PC-3 (cell line): ENCODE measurements at places on chromosomes 5 and 9. TPM values are rescaled to one million over a fixed set of nuclear protein-coding genes. Genes with fewer than 3 reads are reported as not detected.

Gene SLC6A3
- total RNA-seq = not detected in 2 replicates

Gene GGTA1
- not detected in 2 replicates for total RNA-seq

Gene SETX
- 21.0 and 22.7 TPM in 2 replicates for total RNA-seq

Gene NTRK2
- not detected in 2 replicates for total RNA-seq

Gene PCDHGA11
- total RNA-seq = 0.66 and 0.92 TPM in 2 replicates

Gene C9orf72
- 7.9 and 10.4 TPM in 2 replicates for total RNA-seq

Gene FCHO2
- total RNA-seq = 3.7 and 5.9 TPM in 2 replicates

Gene C5orf34
- total RNA-seq = 9.8 and 16.3 TPM in 2 replicates

GRCh38 chr5:88819301-88819999 is 63.5 kb downstream of the MEF2C start:
- peak; percentile 23 for DNase-seq
- no peaks in the 10 kb centered on the region for H3K36me3 ChIP-seq
- no peak overlapping the region for H3K27ac ChIP-seq
- H3K27me3 ChIP-seq = no peaks in the 10 kb centered on the region
- H3K4me1 ChIP-seq = no peaks in the 10 kb centered on the region

DNA sequence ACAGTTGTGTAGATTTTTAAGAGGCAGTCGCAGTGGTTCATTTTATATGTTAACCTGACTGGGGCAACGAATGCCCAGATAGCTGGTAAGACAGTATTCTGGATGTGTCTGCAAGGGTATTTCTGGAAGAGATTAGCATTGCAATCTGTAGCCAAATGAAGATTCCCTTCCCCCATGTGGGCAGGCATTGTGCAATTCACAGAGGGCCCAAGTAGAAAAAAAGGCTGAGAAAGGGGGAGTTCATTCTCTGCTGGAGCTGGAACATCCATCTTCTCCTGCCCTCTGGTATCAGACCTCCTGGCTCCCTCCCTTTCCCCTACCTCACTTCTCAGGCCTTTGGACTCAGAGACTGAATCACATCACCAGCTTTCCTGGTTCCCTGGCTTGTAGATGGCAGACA is 70.6 kb downstream of the TENT4A start:
- no peak for DNase-seq
- no peak overlapping the region for H3K4me3 ChIP-seq
- H3K27ac ChIP-seq = no peak overlapping the region
- 0 out of 2 replicates have a peak, but pooled peaks cover 8% of the 10 kb centered on the region for H3K4me1 ChIP-seq
- no peaks in the 10 kb centered on the region for H3K36me3 ChIP-seq

GRCh38 chr9:122453677-122454135 is 24.0 kb downstream of the OR1J1 start:
- no peak overlapping the region for H3K27ac ChIP-seq
- 0 out of 2 replicates have a peak, but pooled peaks cover 8% of the 10 kb centered on the region for H3K27me3 ChIP-seq
- no peak for DNase-seq
- H3K4me1 ChIP-seq = no peaks in the 10 kb centered on the region
- H3K4me3 ChIP-seq = no peak overlapping the region
- H3K36me3 ChIP-seq = no peaks in the 10 kb centered on the region

DNA sequence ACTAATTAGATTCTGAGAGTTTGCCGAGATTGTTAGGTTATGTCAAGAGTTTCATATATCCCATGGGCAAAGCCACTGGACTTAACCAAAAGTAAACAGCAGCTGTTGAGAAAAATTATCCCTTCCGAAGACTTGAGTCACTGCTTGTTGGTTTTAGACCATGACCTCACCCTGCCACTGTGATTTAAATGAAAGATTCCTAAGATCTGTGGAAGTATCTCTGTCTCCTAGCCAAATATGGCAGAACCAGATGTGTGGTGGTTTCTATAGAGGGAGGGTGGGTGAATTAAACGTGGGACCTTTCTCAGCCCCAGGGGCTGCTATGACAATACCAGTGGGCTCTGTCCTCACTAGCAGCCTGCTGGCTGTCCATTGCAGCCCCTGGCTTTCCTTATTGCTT is 19.3 kb downstream of the DMRT3 start:
- peak overlapping the region; percentile 82 for H3K27ac ChIP-seq
- H3K36me3 ChIP-seq = no peaks in the 10 kb centered on the region
- 0 out of 2 replicates have a peak overlapping the region, but pooled peaks have one; percentile 12 for H3K4me3 ChIP-seq

GRCh38 chr5:150024346-150024984 is 23.9 kb downstream of the HMGXB3 start:
- DNase-seq = no peak
- H3K27ac ChIP-seq = no peak overlapping the region
- peaks cover 74% of the 10 kb centered on the region for H3K36me3 ChIP-seq
- no peak overlapping the region for H3K4me3 ChIP-seq

DNA sequence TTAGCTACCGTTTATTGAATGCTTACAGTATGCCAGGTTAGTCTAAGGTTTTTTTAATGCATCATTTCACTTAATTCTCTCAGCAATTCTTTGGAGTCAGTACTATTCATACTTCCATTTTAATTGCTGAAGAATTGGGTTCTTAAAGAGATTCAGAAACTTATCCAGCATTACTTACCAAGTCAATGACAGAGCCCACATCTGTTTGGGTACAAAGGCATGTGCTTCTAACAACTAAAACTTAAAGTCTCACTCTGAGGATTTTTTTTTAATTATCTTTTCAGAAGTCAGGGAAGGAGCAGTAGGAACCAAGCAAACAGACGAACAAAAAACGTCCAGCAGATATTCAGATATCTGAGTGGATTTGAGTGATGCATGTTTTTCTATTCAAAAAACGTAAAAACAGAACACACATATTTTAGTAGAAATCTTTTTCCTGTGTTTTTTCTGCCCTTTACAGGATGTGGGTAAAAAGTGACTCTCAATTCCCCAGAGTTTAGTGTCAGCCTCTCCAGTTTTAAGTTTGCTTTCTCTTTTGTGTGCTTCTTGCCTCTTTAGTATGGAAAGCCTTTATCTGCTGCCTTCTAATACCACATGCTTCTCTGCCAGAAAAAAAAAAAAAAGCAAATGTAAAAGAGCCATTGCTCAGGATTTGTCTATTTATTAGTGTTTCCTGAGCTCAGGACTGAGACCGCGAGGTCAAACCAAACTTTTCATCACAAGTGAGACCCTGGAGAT is 118.0 kb downstream of the PRKACG start:
- peaks cover 30% of the 10 kb centered on the region for H3K27me3 ChIP-seq
- H3K4me1 ChIP-seq = no peaks in the 10 kb centered on the region

DNA sequence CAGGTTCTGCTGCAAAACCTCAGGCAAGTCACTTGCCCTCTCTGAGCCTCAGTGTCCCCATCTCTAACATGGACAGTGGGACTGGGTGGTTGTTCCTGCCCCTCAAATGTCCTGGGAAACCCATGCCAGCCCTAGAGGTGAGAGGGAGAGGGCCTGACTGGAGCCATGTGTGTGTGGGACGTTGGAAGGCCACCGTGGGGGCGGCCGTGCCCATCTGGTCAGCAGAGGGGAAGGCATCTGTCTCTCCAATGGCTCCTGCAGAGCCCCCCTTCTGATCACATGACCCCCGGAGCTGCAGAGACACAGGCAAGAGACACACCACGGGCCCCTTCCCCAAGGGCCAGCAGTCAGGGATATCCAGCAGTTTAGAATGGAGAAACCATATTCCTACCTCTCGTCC is 1.7 kb downstream of the DNM1 start:
- H3K36me3 ChIP-seq = no peaks in the 10 kb centered on the region
- H3K27me3 ChIP-seq = no peaks in the 10 kb centered on the region
- no peak overlapping the region for H3K27ac ChIP-seq

DNA sequence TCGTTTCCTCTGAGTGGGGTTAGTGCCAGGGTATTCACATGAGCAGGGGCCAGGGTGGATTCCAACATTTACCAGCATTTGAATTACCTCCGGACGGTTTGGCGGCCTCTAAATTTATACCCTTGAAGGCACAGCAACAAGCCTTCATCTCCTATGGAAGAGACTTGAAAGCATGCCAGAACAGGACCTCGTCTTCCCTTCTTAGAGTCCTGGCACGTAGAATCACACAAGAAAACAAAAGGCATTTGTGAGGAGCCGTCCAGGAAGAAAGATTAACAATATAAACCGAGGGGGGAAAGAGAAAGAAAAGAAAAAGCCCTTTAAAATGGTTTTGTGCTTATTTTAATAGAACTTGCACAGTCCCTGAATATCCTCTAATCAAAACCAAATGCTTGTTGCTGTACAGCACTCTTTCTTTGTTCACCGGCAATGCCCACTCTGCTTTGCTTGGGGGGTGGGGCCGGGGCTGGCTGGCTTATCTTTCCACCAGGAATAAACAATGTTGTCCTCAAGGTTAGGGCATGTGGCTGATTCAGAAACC is 575.8 kb upstream of the ZNF462 start:
- no peak overlapping the region for H3K27ac ChIP-seq
- H3K27me3 ChIP-seq = no peaks in the 10 kb centered on the region
- no peaks in the 10 kb centered on the region for H3K36me3 ChIP-seq
- no peaks in the 10 kb centered on the region for H3K4me1 ChIP-seq
- DNase-seq = no peak
- H3K4me3 ChIP-seq = no peak overlapping the region

GRCh38 chr9:132012704-132013357 is 66.8 kb downstream of the MED27 start:
- no peaks in the 10 kb centered on the region for H3K27me3 ChIP-seq
- no peak overlapping the region for H3K4me3 ChIP-seq
- H3K36me3 ChIP-seq = peaks cover 20% of the 10 kb centered on the region
- H3K27ac ChIP-seq = 0 out of 2 replicates have a peak overlapping the region, but pooled peaks have one; percentile 13
- peak; percentile 39 for DNase-seq

GRCh38 chr5:95471487-95471886 is 80.3 kb downstream of the FAM81B start:
- no peak overlapping the region for H3K4me3 ChIP-seq
- H3K36me3 ChIP-seq = no peaks in the 10 kb centered on the region
- DNase-seq = peak; percentile 7

DNA sequence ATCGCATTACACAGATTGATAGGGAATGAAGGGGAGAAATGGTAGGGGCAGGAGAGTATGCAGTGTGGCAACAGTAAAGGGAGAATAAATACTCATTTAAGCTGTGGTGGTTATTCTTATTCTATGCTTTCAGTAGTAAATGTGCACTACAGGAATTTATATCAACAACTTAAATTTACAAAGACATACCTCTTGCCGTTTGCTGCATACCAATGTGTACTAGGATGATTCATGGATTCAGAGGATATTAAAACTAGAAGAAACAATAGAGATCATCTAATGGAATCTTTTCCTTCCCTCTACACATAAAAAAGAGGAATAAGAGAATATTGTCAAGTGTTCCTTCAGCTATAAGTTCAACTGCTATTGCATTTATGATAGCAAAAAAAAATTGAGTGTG is 103.3 kb upstream of the RASA1 start:
- H3K4me3 ChIP-seq = no peak overlapping the region
- no peaks in the 10 kb centered on the region for H3K27me3 ChIP-seq
- peak; percentile 43 for DNase-seq
- H3K27ac ChIP-seq = no peak overlapping the region

- no peaks in the 10 kb centered on the region; the same call in 1 of the 2 replicates for H3K4me1 ChIP-seq
- no peaks in the 10 kb centered on the region for H3K36me3 ChIP-seq
- no peak overlapping the region for H3K4me3 ChIP-seq
- peak; percentile 21 for DNase-seq
- H3K27ac ChIP-seq = no peak overlapping the region
Observed at GRCh38 chr9:3200331-3200774, 325.4 kb downstream of the RFX3 start.

DNA sequence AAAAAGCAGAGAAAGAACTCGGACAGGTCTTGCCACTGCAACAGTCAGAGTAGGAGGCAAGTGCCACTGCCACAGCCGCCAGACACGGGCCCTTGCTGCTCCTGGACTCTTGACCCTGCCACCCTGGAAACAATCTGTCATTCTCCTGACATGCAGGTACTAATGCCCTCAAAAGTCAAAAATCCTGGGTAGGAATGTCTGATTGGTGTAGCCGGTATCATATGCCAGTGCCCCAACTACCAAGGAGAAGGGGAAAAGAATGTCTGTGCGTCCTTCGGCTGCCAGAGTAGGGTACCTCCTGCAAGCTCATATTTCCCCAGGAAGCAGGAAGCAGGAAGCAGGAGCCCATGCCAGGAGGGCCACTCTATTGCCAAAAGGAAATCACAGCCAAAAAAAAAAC is 30.5 kb upstream of the F2RL1 start:
- H3K27me3 ChIP-seq = no peaks in the 10 kb centered on the region
- H3K36me3 ChIP-seq = no peaks in the 10 kb centered on the region
- H3K4me3 ChIP-seq = no peak overlapping the region
- peaks cover 55% of the 10 kb centered on the region for H3K4me1 ChIP-seq
- peak overlapping the region; percentile 89 for H3K27ac ChIP-seq

DNA sequence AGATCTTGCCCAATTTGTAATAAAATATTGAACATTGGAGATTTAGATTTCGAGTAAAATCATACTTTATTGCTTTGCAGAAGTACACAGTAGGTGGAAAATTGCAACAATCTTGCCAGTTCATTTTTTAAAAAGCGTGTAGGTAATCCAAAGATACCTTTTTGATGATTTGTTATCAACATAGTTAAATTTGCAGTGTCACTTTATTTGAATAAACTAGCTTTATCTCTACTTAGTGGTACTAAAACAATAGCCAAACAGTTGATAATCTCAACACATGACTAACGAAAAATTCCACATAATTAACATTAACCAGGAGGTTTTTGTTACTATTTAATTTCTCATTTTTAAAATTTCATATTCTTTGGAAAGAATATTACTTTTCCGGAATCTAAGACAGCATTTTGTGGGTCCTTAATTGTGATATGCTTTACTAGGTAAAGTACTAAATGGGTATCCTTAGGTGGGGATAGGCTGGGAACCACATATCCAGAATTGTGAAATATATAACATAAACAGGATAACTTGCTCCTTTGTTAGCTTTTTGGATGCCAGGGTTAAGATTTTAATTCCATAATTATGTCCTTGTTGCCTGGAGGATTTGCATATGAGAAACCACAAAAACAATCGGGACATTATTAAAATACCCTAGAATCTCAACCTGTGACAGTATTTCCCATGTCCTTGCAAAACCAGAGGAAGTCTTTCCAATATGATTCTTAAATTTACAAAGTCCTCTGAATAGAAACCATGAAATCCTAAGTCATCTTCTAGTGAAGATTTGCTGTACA is 2.4 kb upstream of the CHD1 start:
- no peak overlapping the region for H3K27ac ChIP-seq
- peaks cover under 1% of the 10 kb centered on the region; the same call in 1 of the 2 replicates for H3K36me3 ChIP-seq
- no peak for DNase-seq
- peaks cover 13% of the 10 kb centered on the region for H3K4me1 ChIP-seq
- H3K4me3 ChIP-seq = peak overlapping the region; percentile 98; the same call in 1 of the 2 replicates
- H3K27me3 ChIP-seq = no peaks in the 10 kb centered on the region

DNA sequence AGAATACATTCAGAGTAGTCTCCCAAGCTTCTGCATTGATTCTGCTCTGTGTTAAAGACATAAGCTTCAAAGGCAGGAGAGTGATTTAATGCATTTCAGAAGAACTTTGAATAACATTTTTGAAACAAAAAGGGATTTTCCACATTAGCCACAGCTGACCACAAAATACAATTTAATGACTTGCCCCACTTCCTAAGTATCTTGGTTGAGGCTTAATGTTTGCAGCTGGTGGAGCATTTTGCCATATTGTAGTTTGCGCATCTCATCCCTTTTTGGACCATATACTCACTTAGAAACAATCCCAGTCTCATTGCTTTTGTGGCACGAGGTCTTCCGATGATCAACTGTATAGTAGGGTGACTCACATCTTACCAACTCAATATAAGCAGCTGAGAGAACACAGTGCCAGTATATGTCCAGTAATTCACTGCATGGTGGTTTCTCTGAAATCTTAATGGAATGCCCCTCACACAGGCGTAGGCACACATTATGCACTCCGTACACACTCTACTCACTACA is 455.8 kb upstream of the PTGER4 start:
- H3K27ac ChIP-seq = peak overlapping the region; percentile 92
- no peaks in the 10 kb centered on the region for H3K36me3 ChIP-seq
